T-helper 17 cell (primary cell): ENCODE measurements at places on chromosomes 7 and 10. TPM values are rescaled to one million over a fixed set of nuclear protein-coding genes. Genes with fewer than 3 reads are reported as not detected.

DNA sequence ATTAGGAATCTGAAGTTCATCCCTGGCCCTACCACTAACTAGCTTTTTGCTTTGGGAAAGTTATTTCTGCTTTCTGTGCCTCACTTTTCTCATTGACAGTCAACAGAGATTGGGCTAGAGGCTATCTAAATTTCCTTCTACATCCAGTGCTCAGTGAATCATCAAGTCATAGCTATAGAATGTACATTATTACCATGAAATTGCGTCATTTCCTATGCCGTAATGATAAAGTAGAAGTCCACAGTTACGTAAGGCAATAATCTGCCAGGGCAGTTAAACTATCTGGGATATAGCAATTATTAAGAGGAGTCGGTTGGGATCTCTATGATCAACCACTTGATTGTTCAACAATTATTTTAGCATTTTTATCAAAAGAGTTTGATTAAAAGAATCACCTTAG is 64.4 kb downstream of the ITGB8 start:
- H3K4me1 ChIP-seq, result no peaks in the 10 kb centered on the region
- DNase-seq, result no peak
- H3K36me3 ChIP-seq, result no peaks in the 10 kb centered on the region
- no peaks in the 10 kb centered on the region for H3K27me3 ChIP-seq
- no peak overlapping the region for H3K27ac ChIP-seq
- H3K4me3 ChIP-seq, result no peak overlapping the region

GRCh38 chr10:99598011-99598410 is 22.2 kb downstream of the SLC25A28 start:
- H3K27me3 ChIP-seq, result peaks cover 48% of the 10 kb centered on the region
- no peak overlapping the region for H3K4me3 ChIP-seq
- DNase-seq, result no peak
- peaks cover 11% of the 10 kb centered on the region for H3K4me1 ChIP-seq
- H3K36me3 ChIP-seq, result peaks cover 3% of the 10 kb centered on the region

DNA sequence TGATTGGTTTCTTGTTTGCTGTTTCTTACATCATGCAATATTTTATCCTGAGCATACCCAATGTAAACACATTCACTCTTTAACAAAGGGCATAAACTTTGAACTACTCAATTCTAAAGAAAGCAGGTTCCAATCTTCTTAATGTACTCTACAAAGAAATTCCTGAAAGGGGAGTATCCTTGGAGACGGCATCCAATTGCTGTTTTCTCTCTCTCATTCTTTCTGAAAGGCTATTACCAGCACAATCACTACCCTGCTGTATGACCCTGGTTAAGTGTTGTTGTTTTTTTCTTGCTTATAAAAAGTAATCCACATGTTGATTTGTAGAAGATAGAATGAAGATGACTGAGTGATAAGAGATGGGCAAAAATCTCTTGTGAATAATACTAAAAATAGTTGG is 176.0 kb downstream of the ZNF365 start:
- no peak overlapping the region for H3K4me3 ChIP-seq
- H3K36me3 ChIP-seq, result peaks cover 2% of the 10 kb centered on the region
- DNase-seq, result no peak
- peaks cover 28% of the 10 kb centered on the region for H3K27me3 ChIP-seq
- no peaks in the 10 kb centered on the region for H3K4me1 ChIP-seq
- H3K27ac ChIP-seq, result no peak overlapping the region

The LRRTM3 gene
- total RNA-seq, result not detected

DNA sequence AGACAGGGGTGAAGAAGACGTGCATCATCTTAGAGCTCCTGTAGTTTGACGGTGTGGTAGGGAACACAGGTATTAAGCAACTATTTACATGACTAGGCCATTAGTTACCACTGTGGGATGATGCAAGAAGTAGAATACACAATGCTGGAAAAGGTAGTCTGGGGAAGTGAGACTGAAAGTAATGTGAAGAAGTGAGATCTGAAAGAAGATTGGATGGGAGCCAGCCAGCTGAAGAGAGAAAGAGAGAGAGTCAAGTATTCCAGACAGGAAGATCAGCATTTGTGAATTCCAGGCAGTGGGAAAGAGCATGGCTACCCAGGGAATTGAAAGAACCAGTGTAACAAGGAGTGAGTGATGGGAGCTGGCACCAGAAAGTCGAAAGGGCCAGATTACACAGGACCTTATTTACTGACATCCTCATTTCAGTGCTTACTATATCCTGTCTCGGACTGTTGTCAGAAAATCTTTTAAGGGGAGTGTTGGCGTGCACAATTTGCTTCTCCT is 4.0 kb upstream of the CFAP58 start:
- no peak overlapping the region for H3K27ac ChIP-seq
- no peak for DNase-seq
- H3K36me3 ChIP-seq, result no peaks in the 10 kb centered on the region
- no peak overlapping the region for H3K4me3 ChIP-seq
- no peaks in the 10 kb centered on the region for H3K27me3 ChIP-seq

GRCh38 chr7:117011419-117012260 is 58.3 kb downstream of the ST7 start:
- H3K27ac ChIP-seq, result no peak overlapping the region
- no peaks in the 10 kb centered on the region for H3K36me3 ChIP-seq
- H3K4me3 ChIP-seq, result no peak overlapping the region
- H3K4me1 ChIP-seq, result peaks cover 48% of the 10 kb centered on the region
- peaks cover 18% of the 10 kb centered on the region for H3K27me3 ChIP-seq
- DNase-seq, result no peak

GRCh38 chr10:78513986-78514385 is 480.3 kb downstream of the RPS24 start:
- peaks cover 30% of the 10 kb centered on the region for H3K27me3 ChIP-seq
- peaks cover 7% of the 10 kb centered on the region for H3K4me1 ChIP-seq
- no peak overlapping the region for H3K27ac ChIP-seq
- H3K4me3 ChIP-seq, result no peak overlapping the region
- peaks cover 2% of the 10 kb centered on the region for H3K36me3 ChIP-seq
- DNase-seq, result no peak

GRCh38 chr10:125683821-125684220 is 858 bp upstream of the TEX36 start:
- H3K27me3 ChIP-seq, result peaks cover 50% of the 10 kb centered on the region
- H3K36me3 ChIP-seq, result peaks cover 2% of the 10 kb centered on the region
- no peak overlapping the region for H3K27ac ChIP-seq
- no peak overlapping the region for H3K4me3 ChIP-seq
- H3K4me1 ChIP-seq, result no peaks in the 10 kb centered on the region
- no peak for DNase-seq

- H3K27ac ChIP-seq, result no peak overlapping the region
- no peaks in the 10 kb centered on the region for H3K4me1 ChIP-seq
- no peak for DNase-seq
- H3K36me3 ChIP-seq, result no peaks in the 10 kb centered on the region
- H3K4me3 ChIP-seq, result no peak overlapping the region
- no peaks in the 10 kb centered on the region for H3K27me3 ChIP-seq
These were observed 40.4 kb downstream of the TMEM168 start for GRCh38 chr7:112749775-112750174.

GRCh38 chr10:22911889-22912762 is 15.7 kb upstream of the ARMC3 start:
- H3K36me3 ChIP-seq, result no peaks in the 10 kb centered on the region
- no peak overlapping the region for H3K4me3 ChIP-seq
- no peak for DNase-seq
- H3K27me3 ChIP-seq, result no peaks in the 10 kb centered on the region
- no peak overlapping the region for H3K27ac ChIP-seq

- peaks cover 3% of the 10 kb centered on the region for H3K4me1 ChIP-seq
- H3K27me3 ChIP-seq, result peaks cover 40% of the 10 kb centered on the region
- H3K36me3 ChIP-seq, result no peaks in the 10 kb centered on the region
- no peak for DNase-seq
- H3K27ac ChIP-seq, result no peak overlapping the region
These were observed 23.2 kb downstream of the LYZL2 start for GRCh38 chr10:30606313-30606712.

The TAS2R60 gene
- total RNA-seq, result 0.80 TPM

DNA sequence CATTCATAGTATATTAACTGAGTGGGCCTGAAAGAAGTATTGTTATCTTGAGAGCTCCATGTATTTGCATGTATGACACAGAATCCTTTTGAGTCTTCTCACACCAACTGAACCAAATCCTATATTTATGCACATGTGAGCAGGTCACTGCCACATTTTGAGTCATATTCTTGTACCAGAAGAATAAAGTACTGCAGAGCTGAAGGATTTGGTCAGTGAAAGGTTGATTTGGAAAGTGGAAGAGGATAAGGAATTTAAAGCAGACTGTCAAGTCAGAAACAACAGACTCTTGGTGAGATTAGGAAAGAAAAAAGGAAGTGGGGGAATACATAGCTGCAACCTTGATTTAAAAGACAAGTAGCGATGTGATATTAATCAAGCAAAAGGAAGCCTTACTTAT is 121.8 kb downstream of the ARID5B start:
- H3K4me1 ChIP-seq, result peaks cover 23% of the 10 kb centered on the region
- no peak overlapping the region for H3K4me3 ChIP-seq

GRCh38 chr10:49540056-49540797 is 1.3 kb upstream of the ERCC6 start:
- no peak for DNase-seq
- peaks cover 27% of the 10 kb centered on the region for H3K27me3 ChIP-seq
- peak overlapping the region; percentile 93 for H3K27ac ChIP-seq

DNA sequence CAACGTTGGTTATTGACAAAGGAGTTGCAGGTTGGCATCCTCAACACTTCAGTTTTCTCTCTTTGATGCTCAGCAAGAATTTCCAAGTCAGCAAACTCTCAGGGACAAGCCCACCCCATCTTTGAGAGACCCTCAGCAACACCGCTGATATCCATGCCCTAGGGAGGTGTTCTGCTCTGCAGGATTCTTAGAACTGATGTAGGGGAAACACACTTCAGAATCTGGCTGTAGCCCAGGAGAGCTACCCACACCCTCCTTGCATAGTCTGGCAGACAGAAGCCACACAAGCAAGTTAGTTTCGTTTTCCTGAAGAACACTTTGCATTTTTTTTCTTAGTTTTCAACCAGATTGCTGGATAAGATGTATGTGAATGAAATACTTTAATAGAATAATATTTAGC is 822 bp downstream of the SAMD9L start:
- peak overlapping the region; percentile 92 for H3K27ac ChIP-seq
- H3K4me1 ChIP-seq, result peaks cover 23% of the 10 kb centered on the region
- H3K27me3 ChIP-seq, result no peaks in the 10 kb centered on the region
- DNase-seq, result no peak
- peak overlapping the region; percentile 91 for H3K4me3 ChIP-seq

- peaks cover 8% of the 10 kb centered on the region for H3K27me3 ChIP-seq
- H3K4me3 ChIP-seq, result peak overlapping the region; percentile 25
- peaks cover 4% of the 10 kb centered on the region for H3K36me3 ChIP-seq
- H3K27ac ChIP-seq, result no peak overlapping the region
- H3K4me1 ChIP-seq, result peaks cover 3% of the 10 kb centered on the region
- DNase-seq, result no peak
These were observed 1.7 kb downstream of the NKX6-2 start for GRCh38 chr10:132783940-132784865.

DNA sequence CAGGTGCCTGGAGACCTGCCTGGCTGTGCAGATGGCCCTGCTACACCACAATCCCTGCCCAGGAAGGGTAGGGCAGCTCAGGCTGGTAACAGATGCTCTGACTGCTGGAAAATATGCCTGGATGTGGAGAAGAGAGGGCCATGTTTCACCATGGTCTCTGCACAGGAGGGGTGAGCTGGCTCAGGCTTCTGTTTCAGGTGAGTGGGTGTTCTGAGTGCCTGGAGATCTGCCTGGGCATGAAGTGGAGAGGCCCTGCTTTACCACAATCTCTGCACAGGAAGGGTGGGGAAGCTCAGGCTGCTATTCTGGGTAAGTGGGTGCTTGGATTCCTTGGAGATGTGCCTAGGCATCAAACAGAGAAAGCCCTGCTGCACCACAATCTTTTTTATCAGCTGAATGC is 350.1 kb downstream of the KIF20B start:
- no peaks in the 10 kb centered on the region for H3K36me3 ChIP-seq
- H3K27me3 ChIP-seq, result peaks cover 17% of the 10 kb centered on the region
- H3K4me3 ChIP-seq, result no peak overlapping the region
- no peak for DNase-seq
- no peak overlapping the region for H3K27ac ChIP-seq
- no peaks in the 10 kb centered on the region for H3K4me1 ChIP-seq

GRCh38 chr10:131909014-131909808 is 8.4 kb downstream of the PPP2R2D start:
- H3K27me3 ChIP-seq, result no peaks in the 10 kb centered on the region
- peaks cover 43% of the 10 kb centered on the region for H3K4me1 ChIP-seq
- peaks cover 6% of the 10 kb centered on the region for H3K36me3 ChIP-seq
- no peak overlapping the region for H3K4me3 ChIP-seq
- H3K27ac ChIP-seq, result peak overlapping the region; percentile 91
- no peak for DNase-seq

The PBLD gene
- 1.9 TPM for total RNA-seq

- no peaks in the 10 kb centered on the region for H3K27me3 ChIP-seq
- no peak overlapping the region for H3K4me3 ChIP-seq
- no peak overlapping the region for H3K27ac ChIP-seq
- H3K36me3 ChIP-seq, result no peaks in the 10 kb centered on the region
- no peaks in the 10 kb centered on the region for H3K4me1 ChIP-seq
These were observed 106.8 kb upstream of the POM121L12 start for GRCh38 chr7:52928591-52928990.

The SPDYE9 gene
- total RNA-seq, result not detected

- H3K4me3 ChIP-seq, result no peak overlapping the region
- H3K27ac ChIP-seq, result no peak overlapping the region
- no peak for DNase-seq
- H3K4me1 ChIP-seq, result no peaks in the 10 kb centered on the region
- no peaks in the 10 kb centered on the region for H3K27me3 ChIP-seq
These were observed 588.1 kb upstream of the SEMA3D start for GRCh38 chr7:85774986-85775385.

DNA sequence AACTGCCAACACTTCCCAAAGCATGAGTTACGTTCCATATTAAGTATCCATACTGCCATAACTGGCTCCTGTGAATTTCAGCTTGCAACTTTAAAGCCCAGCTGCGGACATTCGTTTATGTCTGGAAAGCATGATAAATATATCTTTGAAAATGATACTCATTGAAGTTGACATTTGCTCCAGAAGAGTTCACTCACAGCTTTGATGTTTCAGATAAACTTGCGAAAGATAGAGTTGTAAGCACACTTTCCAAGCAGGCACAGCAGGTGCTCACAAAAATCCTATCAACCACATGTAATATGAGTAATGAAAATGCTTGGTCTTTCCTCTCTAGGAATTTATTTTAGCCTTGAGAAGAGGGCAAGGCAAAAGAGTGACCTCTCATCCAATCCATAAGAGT is 4.5 kb downstream of the CHCHD3 start:
- DNase-seq, result no peak
- H3K36me3 ChIP-seq, result peaks cover 4% of the 10 kb centered on the region
- no peak overlapping the region for H3K27ac ChIP-seq
- no peaks in the 10 kb centered on the region for H3K27me3 ChIP-seq
- H3K4me1 ChIP-seq, result peaks cover 33% of the 10 kb centered on the region
- no peak overlapping the region for H3K4me3 ChIP-seq
